NCI-H748 treated with DMSO at 0.1 percent for 48 hours (cell line): ENCODE measurements at places on chromosomes 1 and 21.
A peak's percentile ranks its signal among the peaks of the same experiment; 100 is the strongest.

DNA sequence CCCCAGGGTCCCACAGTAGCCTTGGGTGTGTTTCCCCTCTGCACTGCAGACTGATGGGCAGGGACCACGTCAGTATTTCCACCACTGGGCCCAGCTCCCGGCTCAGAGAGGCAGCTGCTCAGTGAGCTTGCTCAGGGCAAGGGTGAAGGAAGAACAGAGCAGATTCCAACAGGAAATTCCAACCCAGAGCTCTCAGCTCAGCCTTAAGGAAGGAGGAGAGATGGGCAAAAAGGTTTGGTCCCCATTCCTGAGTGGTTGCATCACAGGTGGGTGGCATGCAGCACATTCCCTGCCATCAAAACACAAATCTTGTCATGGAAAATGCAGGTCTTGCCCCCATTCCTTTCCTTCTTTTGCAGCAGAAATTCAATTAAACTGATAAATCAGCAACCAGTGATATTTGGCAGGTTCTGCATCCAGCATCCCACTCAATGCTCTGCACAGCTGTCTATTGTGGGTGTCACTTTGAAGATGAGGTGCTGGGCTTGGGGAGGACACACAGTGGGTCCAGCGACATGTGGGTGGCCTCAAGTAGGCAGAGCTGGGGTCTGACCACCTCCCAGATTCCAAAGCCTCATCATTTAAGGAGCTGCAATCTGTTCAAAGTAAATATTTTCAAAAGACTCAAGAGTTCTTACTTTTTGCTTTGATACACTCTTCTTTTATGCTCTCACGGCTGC, 315.4 kb downstream of the DSCAM start:
- DNase-seq: no peak

- DNase-seq: peak; percentile 22
These were observed 26.8 kb downstream of the IFI44 start for GRCh38 chr1:78676347-78676982.

- no peak for DNase-seq
These were observed 7.2 kb downstream of the C1orf116 start for GRCh38 chr1:207025146-207025880.

DNA sequence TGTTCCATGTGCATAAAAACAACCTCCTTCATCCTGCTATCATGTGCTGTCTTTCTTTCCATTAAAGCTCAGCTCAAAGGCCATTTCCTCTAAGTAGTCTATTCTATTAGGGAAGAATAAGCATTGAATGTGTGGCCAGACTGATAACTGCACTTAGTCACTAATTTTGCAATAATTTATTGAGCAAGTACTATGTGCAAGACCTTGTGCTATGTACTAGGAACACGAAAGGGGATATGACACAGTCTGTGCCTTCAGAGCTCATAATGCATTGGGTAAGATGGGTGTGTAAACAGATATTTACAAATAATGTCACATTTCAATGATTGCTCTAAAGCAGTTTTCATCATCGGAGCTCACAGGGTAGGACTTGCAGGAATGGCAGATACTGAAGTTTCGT, 54.2 kb downstream of the NMNAT2 start:
- no peak for DNase-seq

DNA sequence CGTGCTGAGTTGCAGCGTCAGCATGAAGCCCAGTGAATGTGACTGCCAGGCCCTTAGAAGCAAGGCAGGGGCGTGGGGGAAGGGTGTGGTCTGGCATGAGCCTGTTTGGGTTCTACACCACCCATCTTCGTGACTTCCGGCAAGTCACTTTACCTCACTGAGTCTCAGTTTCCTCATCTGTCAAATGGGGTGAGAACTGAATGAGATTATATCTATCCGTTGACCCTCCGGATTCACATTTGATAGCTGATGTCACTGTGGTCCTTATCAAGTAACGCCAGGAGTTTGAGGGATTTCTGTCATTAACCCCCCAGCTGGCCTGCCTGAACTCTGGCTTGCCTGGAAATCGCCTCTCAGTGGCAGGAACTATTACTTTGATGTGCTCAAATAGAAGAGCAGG, 15.6 kb downstream of the MRPL37 start:
- DNase-seq: no peak

GRCh38 chr1:119911775-119912174, 15.5 kb upstream of the ADAM30 start:
- DNase-seq: no peak

GRCh38 chr21:23119491-23119890, 2121.3 kb downstream of the NCAM2 start:
- DNase-seq: no peak

DNA sequence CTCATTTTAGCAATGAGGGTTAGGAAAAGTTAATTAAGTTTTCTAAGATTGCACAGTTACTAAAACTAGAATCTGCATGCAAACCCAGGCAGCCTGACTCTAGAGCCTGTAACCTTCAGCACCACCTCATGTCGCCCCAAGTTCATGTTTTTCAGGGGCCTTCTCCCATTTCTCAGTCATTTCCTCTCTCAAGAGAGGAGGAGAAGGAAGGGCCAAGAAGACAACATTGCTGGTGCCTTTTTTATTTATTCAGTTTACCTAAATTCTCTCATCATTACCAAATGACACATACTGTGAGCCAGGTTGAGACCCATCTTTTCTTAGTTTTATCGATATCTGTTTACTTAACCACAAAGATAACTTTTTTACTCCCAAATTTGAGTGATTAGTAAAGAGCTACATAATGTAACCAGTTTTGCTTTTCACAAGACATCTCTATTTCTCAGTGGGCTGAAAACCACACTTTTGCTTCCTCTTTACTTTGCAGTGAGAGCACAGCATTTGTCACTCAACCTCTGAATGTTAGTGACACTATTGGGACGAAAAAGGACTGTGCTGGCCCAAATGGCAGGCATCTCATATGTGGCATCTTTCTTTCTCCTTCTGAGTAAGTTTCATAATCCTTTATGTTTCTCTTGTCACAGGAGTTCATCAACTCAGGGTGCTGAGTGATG, at the start of gene CD101:
Gene CD101, plus strand, starts transcription at position 507 of the 674 bp plus-strand sequence. Its CDS starts 58 bp downstream, at position 565.
- no peak for DNase-seq

GRCh38 chr1:41515131-41515678, 30.7 kb upstream of the EDN2 start:
- no peak for DNase-seq

GRCh38 chr1:116112388-116113140, 1.4 kb downstream of the MAB21L3 start:
- no peak for DNase-seq

GRCh38 chr1:201982082-201982622, 296 bp upstream of the RNPEP start:
- no peak for DNase-seq

GRCh38 chr1:94044891-94045290, 76.1 kb downstream of the ABCA4 start:
- DNase-seq: no peak
